Panc1 (cell line): ENCODE measurements at places on chromosomes 1 and 21. TPM values are rescaled to one million over a fixed set of nuclear protein-coding genes. Genes with fewer than 3 reads are reported as not detected.

The PINK1 gene
- 32.1 TPM for total RNA-seq

The GRHL3 gene
- 16.7 TPM for total RNA-seq

The GAS5 gene
- total RNA-seq: 236 TPM

The FNDC5 gene
- total RNA-seq: 2.6 TPM

The SERINC2 gene
- total RNA-seq: 14.0 TPM

The BTBD19 gene
- total RNA-seq: 2.6 TPM

The NCAM2 gene
- 2.2 TPM for total RNA-seq
